T-helper 2 cell (primary cell): ENCODE measurements at places on chromosomes 4 and X.

GRCh38 chrX:49316085-49316484 is 5.8 kb upstream of the GAGE12J start:
- no peak for DNase-seq

DNA sequence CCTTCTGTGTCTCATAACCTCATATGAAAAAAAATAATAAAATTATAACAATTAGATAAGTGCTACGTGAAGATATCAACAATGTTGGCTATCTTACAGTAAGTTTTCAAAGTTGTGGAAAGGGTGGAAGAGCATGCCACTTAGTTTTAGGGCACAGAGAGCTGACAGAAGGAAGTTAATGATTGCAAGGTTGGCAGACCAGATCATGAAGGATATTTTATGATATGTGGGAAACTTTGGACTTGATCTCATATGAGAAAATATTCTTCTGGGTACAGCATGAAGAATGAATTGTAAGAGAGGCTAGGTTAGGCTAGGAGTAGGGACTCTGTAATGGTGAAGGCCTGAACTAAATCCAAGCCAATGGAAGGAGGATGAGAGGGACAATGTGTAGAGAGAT is 34.5 kb downstream of the MGAT4D start:
- DNase-seq, result no peak

DNA sequence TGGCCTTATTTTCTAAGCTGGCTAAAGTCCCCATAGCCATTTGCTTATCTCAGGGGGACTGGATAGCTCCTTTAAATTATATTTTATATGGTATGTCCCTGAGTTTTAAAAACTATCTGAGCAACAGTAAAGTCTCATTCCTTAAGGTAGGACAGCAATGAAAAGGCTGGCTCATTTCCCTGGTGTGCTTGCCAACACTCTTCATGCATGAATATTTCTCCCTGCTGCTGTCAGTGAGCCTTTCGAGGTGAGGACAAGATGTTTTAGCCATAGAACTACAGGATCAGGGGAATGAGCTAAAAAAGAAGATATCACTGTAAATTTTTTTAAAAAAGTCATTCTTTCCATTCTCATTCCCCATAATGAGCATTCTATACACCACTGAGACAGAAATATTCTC is 427.3 kb upstream of the FAM241A start:
- DNase-seq, result no peak

GRCh38 chrX:18725310-18725943 is 18.0 kb downstream of the PPEF1 start:
- no peak for DNase-seq

DNA sequence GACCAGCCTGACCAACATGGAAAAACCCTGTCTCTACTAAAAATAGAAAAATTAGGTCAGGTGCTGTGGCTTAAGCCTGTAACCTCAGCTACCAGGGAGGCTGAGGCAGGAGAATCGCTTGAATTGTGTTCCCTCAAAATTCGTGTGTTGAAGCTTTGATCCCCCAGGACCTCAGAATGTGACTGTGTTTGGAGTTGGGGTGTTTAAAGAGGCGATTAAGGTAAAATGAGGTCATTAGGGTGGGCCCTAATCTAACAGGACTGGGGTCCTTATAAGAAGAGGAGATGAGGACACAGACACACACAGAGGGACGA is 23.6 kb downstream of the SLC25A6 start:
- DNase-seq, result no peak

GRCh38 chr4:55017406-55017805 is 108.0 kb downstream of the KDR start:
- no peak for DNase-seq

GRCh38 chr4:961351-962230 is 11.8 kb downstream of the DGKQ start:
- no peak for DNase-seq

DNA sequence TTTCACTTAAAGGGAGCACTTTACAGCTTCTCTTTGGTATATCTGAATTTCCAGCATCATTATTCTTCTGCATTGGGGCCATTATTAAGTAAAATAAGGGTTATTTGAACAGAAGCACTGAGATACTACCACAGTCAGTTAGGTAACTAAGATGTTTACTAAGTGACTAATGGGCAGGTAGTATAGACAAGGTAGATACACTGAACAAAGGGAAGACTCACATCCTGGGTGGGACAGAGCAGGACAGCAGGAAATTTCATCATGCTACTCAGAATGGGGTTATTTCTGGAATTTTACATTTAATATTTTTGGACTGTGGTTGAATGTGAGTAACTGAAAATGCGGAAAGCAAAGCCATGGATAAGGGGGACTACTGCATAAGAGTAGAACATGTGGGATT is 316.0 kb downstream of the CCSER1 start:
- DNase-seq, result no peak

DNA sequence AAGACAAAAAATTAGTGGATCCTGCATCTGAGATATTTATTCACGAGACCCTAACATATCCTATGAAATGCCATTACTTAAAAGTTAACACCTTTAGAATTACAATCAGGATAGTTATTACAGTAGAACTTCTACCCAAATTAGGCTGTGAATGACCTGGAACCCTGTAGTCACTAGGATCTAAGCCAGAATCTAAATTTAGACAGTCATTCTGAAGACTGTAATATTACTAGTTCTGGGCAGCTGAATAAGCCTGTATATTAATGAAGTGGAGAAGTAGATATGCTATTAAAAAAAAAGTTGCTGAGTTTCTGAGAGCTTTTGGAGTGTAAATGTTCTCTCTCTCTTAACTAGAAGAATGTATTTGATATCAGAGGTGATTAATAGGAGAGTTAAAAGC is 67.0 kb downstream of the FAM13A start:
- no peak for DNase-seq

DNA sequence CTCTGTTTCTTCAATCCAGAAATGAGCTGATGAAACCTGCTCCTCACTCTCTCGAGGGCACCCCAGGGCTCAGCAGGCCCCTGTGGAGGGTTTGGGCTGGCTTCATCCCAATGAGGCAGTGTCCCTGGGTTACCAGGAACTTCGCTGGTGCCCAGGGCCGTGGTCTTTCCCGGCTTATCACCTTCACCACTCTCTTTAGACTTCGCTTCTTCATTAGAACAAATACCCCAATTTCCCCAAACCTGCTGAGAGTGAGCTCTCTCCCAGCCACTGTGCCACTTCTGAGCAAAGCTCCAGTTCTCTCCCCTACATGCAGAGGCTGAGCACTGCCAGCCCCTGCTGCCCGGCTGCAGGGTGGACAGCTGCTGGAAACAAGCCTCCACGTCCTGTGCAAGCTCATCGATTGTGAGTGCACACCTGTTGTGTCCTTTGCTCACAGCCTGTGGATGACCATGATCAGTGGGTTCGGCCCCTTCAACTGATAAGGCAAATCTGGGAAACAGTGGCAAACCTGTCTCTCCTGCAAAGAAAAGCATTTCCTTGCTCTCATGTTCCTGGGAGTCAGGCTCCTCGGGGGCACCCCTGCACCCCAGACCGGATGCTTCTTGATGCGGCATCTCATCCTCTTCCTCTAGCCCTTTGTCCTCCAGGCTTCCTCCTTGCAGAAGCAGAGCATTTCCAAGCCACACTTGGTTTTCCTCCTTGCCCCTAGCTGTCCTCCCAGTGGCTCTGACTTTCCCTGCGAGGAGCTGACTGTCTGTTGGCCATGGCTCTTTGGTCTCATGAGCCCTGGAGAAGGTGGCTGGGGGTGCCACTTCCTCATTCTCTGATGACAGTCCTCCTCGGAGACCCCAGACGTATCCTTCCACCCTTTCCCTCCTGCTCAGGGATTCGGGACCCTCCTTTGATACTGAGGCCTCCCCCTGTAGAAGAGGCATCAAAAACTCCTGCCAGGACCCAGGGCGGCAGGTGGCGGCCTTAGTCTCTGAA is 28.7 kb downstream of the C4orf50 start:
- DNase-seq, result no peak

- DNase-seq, result peak; percentile 67
Observed at GRCh38 chr4:80897537-80898303, 132.8 kb upstream of the BMP3 start.

GRCh38 chr4:40192114-40193015 is 4.5 kb upstream of the RHOH start:
- no peak for DNase-seq

- no peak for DNase-seq
Observed at GRCh38 chr4:11428231-11428898, at the start of gene HS3ST1. Gene HS3ST1, minus strand, starts transcription at chr4:11428894. Its CDS starts 28,889 bp downstream, at chr4:11400005.

DNA sequence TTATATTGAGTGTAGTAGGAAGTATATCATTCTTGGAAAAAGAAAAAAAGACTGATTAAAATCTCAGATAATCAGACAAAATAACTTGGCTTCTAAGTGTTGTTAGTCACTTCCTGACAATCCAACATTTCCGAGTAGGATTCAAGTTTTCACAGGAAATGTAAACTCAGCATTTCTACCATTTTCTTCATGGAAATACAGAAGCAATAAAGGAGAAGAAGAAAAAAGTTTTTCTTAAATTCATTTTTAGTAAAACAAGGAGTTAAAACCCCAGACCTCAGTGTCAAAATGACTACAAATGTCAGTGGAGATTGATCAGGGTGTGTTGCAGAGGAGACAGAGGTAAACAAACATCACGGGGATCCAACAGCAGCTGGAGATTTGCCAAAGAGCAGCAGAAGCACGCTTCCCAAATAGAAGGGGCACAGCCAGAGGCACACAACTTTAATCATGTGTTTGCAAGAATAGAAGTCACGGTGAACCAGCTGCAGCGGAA is 129.3 kb upstream of the FAM9B start:
- DNase-seq, result no peak

DNA sequence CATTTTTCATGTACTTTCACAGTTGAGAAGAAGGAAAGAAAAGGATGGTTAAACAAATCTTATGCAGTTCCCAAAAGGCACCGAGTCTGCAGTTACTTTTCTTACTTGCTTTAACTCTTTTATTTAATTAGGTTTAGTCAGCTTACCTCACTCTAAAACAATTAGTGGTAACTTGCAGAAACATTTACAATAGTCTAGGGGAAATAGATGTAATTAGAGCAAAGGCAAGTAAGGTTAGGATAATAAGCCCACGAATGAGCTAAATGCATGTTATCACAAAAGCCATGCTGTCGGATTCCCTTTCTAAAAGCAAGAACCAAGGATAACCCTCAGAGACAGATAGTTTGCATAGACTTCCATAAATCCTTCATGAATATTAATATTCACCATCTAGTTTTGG is 82.0 kb upstream of the VCX2 start:
- no peak for DNase-seq

- no peak for DNase-seq
Observed at GRCh38 chrX:138849521-138849920, 138.0 kb upstream of the FGF13 start.

DNA sequence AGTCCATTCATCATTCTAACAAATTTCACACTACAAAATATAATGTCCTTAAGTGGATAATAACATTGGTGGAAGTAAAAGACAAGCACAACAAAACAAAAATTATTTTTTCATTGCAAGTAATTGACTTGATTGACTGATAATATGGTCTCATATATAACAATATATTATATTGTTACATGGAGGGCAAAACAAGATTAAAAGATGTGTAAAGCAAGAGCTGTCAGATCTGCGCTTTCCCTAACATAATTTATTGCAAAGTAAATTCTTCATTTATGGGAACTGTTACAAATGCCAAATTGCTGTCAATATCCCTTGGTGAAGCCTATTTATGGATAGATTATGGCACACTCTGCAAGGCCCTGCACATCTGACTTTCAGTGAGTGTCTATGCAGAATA is 233.6 kb downstream of the PCDH7 start:
- DNase-seq, result no peak

DNA sequence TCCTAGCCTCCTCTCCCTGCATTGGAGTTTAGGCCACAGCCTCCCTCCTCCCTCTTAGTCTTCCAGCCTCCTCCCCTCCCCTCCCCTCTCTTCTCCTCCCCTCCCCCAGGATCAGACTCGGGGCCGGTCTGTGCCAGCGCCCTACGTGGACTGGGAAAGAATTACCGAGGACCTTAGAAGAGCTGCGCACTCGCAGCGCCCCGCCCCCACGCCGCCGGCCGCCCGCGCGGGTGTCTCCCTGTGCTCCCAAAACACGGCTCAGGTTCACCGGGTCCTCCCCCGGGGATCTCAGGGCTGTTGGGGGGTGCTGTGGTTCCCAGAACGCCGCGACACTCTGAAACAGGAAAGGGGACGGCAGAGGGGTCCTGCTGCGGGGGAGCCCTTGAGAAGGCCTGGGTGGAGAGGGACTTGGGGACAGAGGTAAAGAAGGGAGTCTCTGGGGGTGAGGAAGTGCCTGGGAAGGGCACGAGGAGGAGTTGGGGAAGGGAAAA is 122.3 kb upstream of the TBL1X start:
- DNase-seq, result no peak

- no peak for DNase-seq
Observed at GRCh38 chr4:155190099-155190498, 18.3 kb upstream of the NPY2R start.

GRCh38 chrX:151830911-151831310 is 81.8 kb upstream of the MAGEA4 start:
- no peak for DNase-seq

DNA sequence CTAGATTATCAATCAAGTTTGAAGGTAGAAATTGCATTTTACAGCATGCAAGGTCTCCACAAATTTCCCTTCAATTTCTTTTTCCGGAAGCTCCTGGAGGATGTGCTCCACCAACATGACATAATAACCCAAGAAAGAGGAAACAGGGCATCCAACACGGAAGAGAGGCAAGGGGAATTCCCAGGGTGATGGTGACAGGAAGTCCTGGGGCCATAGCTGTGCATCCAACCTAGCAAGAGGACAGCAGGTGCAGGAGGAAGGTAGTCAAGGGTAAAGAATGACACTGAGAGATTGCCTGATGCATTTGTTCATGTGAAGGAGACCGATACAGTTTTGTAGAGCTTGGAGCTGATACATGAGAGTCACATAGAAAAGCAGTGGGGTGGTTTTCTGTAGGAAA is 115.7 kb upstream of the LSM6 start:
- DNase-seq, result no peak

DNA sequence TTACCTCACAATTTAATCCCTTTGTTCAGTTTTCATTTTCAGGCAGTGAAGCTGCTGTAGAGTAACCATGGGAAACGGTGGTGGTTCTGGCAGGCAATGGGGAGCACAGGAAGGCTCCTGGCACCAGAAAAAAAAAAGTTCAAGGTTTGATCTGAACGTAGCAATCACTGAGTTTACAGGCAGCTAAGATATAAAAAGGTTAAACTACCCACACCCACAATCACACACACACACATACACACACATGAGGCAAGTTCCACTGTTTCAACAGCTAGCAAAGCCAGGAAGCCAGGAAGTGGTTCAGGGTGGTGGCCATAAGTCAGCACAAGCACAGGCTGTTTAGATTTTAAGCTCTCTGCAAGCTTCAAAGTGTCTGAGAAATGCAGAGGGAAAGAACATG is at the start of gene SULT1B1:
TSS of gene SULT1B1 (minus strand) at position 166 of the 400 bp plus-strand sequence. CDS start 5,403 bp downstream, outside the sequence.
- DNase-seq, result peak; percentile 93
